Ureter (tissue), 1 donor: ENCODE measurements at places on chromosomes 1 and 21. TPM values are rescaled to one million over a fixed set of nuclear protein-coding genes. Genes with fewer than 3 reads are reported as not detected.

GRCh38 chr1:165747632-165748447 lies 20.8 kb downstream of the TMCO1 start:
- DNase-seq = no peak

Gene RPS6KC1
- total RNA-seq = 20.7 TPM

GRCh38 chr1:227893949-227894721 lies 53.6 kb downstream of the WNT9A start:
- DNase-seq = peak; percentile 36

- DNase-seq = no peak
These were observed 1754.3 kb downstream of the PLA2G4A start for GRCh38 chr1:188582911-188583532.

DNA sequence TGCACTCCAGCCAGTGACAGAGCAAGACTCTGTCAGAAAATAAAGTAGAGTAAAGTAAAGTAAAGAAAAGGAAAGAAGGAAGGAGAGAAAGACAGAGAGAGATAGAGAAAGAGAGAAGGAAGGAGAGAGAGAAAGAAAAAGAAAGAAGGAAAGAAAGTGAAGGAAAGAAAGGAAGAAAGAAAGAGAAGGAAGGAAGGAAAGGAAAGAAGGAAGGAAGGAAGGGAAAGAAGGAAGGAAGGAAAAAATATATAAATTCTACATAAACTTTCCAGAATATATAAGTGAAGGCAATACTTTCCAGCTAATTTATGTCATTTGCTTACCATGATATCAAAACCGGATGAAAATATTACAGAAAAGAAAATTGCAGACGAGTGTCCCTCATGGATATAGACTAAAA lies 71.7 kb upstream of the GPR52 start:
- no peak for DNase-seq

Gene IL22RA1
- total RNA-seq = 0.21 TPM

- DNase-seq = no peak
These were observed 164.7 kb downstream of the RUNX1 start for GRCh38 chr21:34884346-34884929.

Gene ACTN2
- total RNA-seq = 6.7 TPM

GRCh38 chr1:166053395-166053794 lies 113.4 kb downstream of the FAM78B start:
- no peak for DNase-seq

Gene LRRC71
- total RNA-seq = not detected

- no peak for DNase-seq
These were observed 151.4 kb upstream of the ETV3 start for GRCh38 chr1:157289424-157290105.

GRCh38 chr21:28177124-28177523 lies 815.6 kb downstream of the LTN1 start:
- DNase-seq = no peak

Gene LCE2B
- not detected for total RNA-seq

DNA sequence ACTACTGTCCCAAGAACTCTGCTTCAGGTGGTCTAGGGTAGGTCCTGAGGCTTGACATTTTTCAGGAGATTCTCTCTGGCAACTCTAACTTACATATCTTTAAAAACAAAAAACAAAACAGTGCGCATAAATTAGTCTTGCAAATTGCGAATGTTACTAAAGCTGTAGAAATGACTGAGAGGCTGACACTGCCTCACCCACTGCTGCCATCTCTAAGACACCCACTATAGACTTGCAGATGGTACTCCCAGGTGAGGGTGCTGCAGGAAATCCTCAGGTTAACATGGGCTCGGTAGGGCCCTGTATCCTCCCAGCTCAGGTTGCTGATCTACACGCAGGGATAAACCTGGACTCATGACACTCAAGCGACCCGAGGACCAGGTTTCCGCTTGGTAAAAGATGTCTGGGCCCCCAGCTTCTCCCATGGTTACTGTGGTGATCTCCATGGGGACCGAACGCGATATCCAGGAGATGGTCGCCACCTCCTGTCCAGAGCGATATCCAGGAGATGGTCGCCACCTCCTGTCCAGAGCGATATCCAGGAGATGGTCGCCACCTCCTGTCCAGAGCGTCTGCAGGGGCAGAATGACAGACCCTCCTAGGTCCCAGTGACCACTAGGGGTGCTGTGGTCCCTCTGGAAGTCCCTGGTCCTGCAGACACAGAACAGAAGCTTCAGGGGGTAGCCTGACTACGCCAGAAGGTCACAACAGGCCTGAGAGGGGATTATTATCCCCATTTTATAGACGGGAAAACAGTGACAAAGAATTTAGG lies 16.2 kb upstream of the LY9 start:
- no peak for DNase-seq

- DNase-seq = no peak
These were observed 575.0 kb upstream of the CHRM3 start for GRCh38 chr1:238811211-238811879.

Gene CSMD2
- 1.1 TPM for total RNA-seq

DNA sequence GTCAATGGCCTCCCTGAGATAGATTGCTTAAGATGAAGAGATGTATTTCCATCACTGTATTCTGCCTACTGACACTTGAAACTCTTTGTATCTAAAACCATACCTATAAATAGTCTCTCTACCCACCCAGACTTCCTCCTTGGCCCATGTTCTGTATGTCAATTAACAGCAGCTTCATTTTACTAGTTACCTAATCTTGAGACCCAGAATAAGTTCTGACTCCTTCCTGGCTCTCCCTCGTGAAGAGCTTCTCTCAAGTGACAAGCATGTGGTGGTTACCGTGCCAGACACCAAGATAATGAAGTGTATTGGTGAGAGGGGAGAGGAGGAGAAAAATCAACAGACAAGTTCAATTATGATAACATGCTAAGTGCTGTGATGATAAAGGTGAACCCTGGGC lies 128.8 kb upstream of the RAVER2 start:
- DNase-seq = no peak

Gene OR2T33
- not detected for total RNA-seq

- DNase-seq = no peak
These were observed 83.7 kb downstream of the RAB3GAP2 start for GRCh38 chr1:220188538-220188937.

Gene VPS72
- total RNA-seq = 52.1 TPM

DNA sequence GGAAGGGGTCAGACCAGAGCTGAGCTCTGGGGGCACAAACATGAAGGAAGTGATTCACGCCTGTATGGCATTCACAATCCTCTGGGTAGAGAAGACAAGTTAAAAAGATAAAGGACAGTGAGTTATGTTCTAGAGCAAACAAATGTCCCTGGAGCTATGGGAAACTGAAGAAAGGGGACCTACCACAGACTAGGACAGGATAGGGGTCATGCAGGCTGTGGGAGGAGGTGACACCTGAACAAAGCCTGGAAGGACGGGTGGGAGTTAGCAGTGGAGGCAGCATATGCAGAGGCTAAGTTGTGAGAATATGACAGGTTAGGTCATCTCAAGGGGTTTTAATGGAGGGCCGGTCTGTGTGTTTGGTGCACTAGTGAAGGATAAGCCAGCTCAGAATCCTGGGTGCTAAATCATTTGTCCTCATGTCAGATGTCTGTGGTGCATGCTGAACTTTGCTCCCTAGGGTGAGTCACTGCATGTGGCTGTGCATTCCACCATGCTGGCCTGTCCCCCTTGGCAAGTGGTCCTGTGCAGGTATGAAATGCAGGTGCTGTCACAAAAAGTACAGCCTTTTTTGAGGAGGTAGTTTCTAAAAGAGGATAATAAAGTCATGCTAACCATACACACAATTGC lies 28.5 kb downstream of the TNN start:
- DNase-seq = no peak

GRCh38 chr1:44239961-44240371 lies 26.7 kb downstream of the DMAP1 start:
- peak; percentile 58 for DNase-seq

Gene PALMD
- 29.1 TPM for total RNA-seq

GRCh38 chr1:116819081-116819480 lies 64.9 kb downstream of the CD2 start:
- DNase-seq = no peak

Gene C8B
- total RNA-seq = not detected

DNA sequence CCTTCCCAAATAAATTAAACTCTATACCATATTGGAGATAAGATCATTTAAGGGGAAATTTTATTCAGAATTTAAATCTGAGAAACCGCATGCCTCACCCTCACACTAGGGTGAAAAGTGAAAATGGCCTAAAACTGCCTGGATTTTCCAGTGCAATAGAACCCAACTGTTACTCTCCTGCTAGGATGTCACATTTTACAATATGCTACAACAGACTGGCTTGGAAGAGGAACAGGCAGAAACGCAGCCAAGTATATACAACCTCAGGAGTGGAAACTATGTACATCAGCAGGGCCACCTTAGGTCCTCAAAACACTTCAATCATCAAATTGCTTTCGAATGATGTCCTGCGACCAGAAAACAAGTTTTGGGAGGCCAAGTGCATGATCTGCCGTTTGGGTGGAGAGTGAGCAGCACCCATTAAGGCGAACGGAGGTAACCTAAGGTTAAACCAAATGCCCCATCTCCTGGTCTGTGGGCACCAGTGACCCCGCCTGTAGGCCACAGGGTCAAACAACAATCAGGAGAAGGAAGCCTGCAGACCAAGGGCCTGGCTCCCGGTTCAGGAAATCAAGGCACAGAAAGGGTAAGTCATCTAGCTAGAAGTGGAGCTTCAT lies 4.9 kb downstream of the RCAN1 start:
- no peak for DNase-seq

Gene RNU1-2
- 1,626 TPM for total RNA-seq

DNA sequence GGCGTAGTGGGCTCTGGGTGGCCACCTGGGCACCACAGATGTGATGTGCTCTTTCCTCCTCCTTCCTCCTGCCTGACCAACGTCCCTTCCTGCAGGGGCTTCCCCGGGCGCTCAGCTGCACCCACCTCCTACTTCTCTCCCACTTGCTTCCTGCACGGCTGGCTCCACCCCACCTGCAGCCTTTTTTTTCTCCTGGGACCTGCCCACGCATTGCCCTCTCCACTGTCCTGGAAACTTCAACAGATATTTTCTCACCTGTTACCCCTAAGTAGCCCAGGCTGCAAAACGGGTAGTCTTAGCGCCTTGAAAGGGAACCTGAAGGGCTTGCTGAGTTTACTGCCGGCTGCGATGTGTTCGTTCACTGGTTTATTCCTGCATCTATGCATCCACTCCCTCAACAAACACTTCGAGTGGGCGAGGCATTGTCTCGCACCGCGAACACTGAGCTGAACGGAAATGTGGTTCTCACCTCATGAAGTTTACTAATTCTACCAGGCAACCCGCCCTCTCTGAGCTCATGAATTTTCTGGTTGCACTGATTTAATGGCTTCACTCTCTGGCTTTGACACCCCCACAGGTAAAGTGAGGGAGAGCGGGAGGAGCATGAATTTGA lies 23.6 kb downstream of the ZBTB18 start:
- DNase-seq = no peak

- no peak for DNase-seq
These were observed 16.2 kb downstream of the PLEKHO1 start for GRCh38 chr1:150165622-150166612.

Gene TRMT1L
- 27.1 TPM for total RNA-seq

- no peak for DNase-seq
These were observed 15.0 kb upstream of the SLC6A17 start for GRCh38 chr1:110135246-110135645.

Gene SHISAL2A
- total RNA-seq = 1.1 TPM

DNA sequence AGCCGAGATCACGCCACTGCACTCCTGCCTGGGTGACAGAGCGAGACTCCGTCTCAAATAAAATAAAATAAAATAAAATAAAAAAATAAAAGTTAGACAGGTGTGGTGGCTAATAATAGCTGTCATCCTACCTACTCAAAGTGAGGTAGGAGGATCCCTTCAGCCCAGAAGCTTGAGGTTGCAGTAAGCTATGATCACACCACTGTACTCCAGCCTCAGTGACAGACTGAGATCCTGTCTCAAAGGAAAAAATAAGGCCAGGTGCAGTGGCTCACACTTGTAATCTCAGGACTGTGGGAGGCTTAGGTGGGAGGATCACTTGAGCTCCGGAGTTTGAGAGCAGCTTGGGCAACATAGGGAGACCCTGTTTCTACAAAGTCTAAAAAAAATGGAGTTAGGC lies 18.0 kb downstream of the NOL9 start:
- DNase-seq = no peak

DNA sequence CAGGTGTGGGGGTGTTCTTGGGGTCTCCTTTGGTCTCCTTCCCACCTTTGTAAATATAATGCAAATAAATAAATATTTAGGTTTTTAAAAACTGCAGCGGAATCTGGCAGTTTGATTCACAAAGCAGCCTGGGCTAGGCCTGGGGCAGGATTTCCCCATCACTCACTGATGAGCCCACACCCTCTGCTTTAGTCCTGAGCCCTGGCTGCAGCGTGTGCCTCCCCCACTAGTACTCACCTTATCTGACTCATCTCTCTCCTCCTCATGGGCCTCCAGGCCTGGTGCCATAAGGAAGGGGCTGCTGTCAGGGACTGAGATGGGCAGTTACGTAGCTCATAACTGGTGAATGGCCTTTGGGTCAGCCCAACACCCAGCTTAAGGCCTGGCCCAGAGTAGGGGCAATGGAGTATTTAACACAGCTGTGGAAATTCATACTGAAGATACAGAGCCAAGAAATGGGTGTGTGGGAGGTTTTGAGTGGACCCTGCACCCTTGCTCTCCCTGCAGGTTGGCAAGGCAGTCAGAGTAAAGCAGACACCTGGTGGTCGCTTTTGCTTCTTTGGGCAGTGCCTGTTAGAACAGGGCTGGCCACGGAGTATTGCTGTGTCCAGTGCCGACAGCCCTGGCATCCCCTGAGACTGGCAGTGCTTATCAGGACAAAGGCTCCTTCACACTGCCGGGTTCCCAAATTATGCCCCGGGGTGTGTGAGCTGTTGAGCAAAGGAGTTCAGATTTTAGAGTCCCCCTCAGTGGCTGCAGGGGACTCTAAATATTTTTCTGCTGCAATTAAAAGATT lies 39.7 kb downstream of the AZIN2 start:
- DNase-seq = peak; percentile 29

Gene RHBG
- 2.8 TPM for total RNA-seq

DNA sequence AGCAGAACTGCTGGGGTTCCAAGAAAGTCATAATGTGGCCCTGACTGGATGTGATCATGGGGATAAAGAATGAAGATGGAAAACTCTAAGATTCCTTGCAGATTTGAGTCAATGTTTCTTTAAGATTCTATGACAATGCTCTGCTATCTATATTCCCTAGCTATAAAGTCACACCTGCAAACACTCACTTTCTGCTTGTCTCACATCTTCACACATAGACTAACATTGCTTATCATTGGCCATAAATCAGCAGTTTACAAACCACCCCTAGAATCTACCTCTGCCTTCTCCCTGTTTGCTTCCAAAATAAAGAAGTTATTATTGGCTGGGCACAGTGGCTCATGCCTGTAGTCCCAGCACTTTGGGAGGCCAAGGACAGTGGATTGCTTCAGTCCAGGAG lies 33.1 kb upstream of the NPL start:
- DNase-seq = no peak
